HepG2 (cell line): ENCODE measurements at places on chromosomes 6 and 20.

GRCh38 chr6:14910692-14911547 lies 334.9 kb upstream of the JARID2 start:
- DNase-seq, result no peak

DNA sequence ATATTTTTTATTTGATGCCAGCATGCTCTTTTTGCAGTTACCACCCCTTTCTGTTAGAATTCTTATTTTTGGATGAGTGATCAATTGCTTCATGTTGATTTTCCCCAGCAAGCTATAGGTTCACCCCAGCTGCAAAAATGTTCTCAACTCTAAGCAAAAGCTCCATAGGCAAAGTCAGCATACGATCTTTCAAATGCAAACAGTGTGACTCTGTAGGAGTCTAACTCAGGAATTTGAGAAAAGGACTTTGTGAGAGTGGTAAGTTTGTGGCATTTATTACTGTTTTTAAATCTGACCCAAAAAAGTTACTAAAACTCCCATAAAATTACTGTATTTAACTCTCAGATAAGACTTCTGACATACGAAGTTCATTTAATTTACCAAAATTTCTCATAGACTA lies 134.9 kb upstream of the HSF2 start:
- DNase-seq, result no peak

GRCh38 chr20:20130399-20130798 lies 78.1 kb downstream of the CFAP61 start:
- DNase-seq, result peak; percentile 59

DNA sequence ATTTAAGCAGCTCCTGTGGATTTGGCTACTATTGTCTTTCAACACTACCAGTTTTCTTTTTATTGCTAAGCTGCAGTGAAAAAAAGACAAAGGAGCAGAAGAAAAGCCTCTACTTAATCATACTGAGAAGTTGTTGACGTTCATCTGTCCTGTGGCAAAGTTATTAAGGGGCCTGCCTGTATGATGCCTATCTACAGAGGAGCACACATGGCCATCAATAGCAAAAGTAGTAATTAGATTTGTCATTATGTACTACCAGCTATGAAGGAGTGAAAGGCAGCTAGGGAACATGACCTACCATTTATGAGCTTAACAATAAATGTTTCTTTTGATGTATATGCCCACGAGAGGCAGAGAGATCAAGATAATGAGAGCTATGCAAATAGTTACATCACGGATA lies 620.9 kb downstream of the PHF3 start:
- DNase-seq, result no peak

GRCh38 chr20:62500237-62500864 lies 24.6 kb upstream of the GATA5 start:
- DNase-seq, result peak; percentile 56

GRCh38 chr6:144953552-144954240 lies 668.6 kb downstream of the UTRN start:
- no peak for DNase-seq
